ENCODE measurements at places on chromosomes 1 and 21. TPM values are rescaled to one million over a fixed set of nuclear protein-coding genes. Genes with fewer than 3 reads are reported as not detected.

The EXTL2 gene
- total RNA-seq: 2.6 TPM

The SYCP1 gene
- total RNA-seq: not detected

The UCK2 gene
- 78.2 TPM for total RNA-seq

The CD247 gene
- total RNA-seq: not detected

- DNase-seq: no peak
These were observed 634.6 kb downstream of the SMYD3 start for GRCh38 chr1:245872475-245872874.

GRCh38 chr1:186740324-186740723 lies 60.1 kb upstream of the PTGS2 start:
- DNase-seq: no peak

- DNase-seq: peak; percentile 3
These were observed 20.6 kb upstream of the RSPO1 start for GRCh38 chr1:37655274-37655673.

DNA sequence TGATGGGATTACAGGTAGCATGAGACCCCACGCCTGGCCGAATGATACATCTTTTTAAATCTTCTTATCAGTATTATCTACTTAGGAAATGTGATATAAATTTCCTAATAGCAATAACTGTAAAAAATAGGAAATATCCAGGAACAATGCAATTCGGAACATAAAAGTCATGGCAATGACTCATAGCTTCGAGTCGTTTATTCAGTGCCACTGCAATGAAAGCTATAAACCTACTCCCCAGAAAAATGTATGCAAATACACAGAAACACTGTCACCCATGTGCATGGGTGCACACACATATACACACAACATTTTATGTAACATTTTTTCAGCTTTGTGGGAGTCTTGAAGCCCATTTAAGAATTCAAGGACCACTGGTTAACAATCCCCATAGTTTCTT lies 194.6 kb downstream of the PATJ start:
- DNase-seq: no peak

- no peak for DNase-seq
These were observed 87.6 kb downstream of the MTR start for GRCh38 chr1:236882678-236883077.

DNA sequence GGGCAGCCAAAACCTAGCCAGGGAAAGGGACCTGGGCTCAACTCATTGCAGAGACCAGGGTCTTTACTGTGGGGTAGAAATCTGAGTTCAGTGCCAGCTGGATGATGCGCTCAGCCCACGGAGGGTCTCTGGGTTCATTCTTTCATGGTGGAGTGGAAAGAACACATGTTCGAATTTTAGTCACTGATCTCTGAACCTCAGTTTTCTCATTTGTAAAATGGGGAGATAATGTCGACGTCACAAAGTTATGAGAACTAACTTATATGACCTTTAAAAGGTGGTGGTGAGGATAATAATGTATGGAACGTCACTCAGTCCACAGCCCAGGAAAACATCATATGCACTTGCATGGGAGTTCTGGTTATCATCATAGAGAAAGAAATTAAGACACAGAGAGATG lies 1.2 kb upstream of the TAL1 start:
- DNase-seq: no peak

- peak; percentile 75 for DNase-seq
These were observed 14.5 kb upstream of the COG2 start for GRCh38 chr1:230627767-230628166.

DNA sequence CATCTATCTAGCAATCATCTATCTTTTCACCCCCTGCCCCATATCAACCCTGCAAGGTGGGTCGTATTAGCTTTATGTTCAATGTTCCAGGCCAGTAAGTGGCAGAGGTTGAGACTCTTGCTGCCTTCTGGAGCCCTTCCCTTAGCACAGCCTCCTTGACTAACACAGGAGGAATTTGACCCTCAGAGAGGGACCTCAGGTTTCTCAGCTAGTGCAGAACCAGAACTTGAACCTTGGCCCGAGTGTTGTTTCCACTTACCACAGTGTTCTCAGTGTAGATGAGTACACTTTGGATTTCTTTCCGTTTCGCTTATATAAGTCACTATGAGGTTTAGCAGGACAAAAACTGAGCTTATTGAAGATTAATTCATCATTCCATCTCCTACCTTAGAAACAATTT lies 11.1 kb upstream of the ATF3 start:
- DNase-seq: peak; percentile 18

GRCh38 chr1:24451746-24452145 lies 36.1 kb downstream of the NIPAL3 start:
- no peak for DNase-seq

- DNase-seq: no peak
These were observed 29.3 kb downstream of the COP1 start for GRCh38 chr1:176177764-176178163.

- DNase-seq: no peak
These were observed 27.9 kb downstream of the FAM163A start for GRCh38 chr1:179770887-179771502.

DNA sequence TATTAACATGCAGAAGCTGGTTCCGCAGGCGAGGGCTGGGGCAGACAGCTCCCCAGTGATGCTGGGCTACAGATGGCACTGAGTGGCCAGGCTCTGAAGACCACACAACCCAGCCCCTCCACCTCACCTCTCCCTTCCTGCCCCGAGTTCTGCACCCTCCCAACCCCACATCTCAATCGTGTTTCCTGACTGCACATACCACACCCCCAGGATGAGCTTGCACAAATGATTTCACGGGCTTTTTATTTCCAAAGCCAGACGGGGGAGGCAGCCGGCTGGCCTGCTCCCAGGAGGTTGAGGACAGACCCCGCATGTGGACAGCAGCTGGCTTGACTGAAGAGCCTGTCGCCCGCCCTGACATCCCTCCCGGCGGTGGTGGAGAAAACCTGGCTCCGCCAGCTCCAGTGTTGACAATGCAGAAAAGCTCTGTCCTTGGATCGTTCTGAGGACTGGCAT lies 21.4 kb upstream of the ALDH4A1 start:
- DNase-seq: peak; percentile 38

- DNase-seq: peak; percentile 60
These were observed 4.7 kb upstream of the ITGB2 start for GRCh38 chr21:44925378-44925755.

GRCh38 chr1:177585302-177586220 lies 384.3 kb downstream of the SEC16B start:
- DNase-seq: peak; percentile 96

- DNase-seq: no peak
These were observed 83.0 kb upstream of the ZC3H12A start for GRCh38 chr1:37391211-37392011.

- no peak for DNase-seq
These were observed 61.9 kb downstream of the TBX15 start for GRCh38 chr1:118926261-118926660.

DNA sequence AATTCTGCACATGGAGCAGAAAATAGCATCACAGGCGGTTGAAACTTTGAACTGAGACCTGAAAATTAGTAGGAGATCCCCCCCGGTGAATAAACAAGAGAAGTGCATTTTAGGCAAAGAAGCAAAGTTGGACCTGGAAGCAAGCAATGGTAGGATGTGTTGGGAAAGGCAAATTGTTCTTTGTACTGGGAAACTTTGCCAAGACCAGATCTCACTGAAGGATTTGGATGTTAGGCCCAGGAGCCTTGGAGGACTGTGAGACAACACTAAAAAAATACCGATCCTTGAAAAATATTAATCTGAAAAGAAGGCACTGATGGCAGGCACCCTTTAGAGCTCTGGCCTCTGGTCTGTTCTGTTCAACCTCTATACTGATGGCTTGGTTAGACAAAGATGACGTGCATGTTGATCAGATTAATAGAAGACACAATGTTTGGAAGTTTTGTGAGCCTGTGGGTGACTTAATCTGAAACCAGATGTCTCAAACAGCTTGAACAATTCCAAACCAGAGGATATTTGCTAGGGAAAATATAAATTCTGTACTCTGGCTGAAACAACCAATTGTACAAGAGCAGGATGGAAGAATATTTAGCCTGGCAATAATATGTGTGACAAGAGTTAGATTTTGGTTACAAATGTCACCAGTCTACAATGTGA lies 108.4 kb downstream of the ROR1 start:
- DNase-seq: no peak

DNA sequence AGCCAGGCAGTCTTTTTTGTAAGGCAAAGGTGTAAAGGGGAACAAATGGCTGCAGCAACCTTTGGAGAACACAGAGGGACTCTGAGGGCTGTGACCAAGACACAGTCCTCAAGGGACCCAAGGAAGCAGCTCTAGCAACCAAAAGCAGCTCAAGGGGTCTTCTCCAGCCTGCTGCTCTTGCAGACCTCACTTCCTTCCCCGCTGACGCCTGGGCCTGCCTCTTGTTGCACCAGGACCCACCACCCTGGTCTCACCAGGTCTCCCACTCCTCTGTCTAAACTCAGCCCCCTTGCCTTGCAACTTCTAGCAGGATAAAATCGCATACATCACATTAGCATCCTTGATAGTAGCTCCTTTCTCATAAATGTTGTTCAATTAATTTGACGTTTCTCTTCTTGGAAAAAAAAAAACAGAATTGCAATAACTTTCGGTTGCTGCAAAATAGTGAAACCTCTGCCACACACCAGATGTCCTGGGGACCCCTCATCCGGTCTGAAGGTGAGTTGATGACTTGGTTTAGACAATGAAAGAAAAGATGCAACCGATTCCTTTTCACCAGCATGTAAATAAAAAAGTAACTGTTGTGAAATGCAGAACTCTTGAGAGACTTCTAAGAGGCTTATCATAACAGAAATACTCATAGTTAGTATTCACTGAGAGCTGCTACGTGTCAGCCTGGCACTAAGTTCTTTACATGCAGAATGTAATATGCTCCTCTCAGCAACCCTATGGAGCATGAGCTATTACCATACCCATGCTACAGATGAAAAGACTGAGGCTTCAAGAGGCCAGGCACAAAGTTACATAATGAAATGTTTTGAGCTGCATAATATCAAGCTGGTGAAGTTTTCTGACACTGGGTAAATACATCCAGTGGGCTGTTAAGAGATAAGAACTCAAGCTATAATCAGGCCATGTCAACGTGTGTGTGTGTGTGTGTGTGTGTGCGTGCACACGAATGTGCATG lies 58.5 kb downstream of the UMODL1 start:
- DNase-seq: no peak

DNA sequence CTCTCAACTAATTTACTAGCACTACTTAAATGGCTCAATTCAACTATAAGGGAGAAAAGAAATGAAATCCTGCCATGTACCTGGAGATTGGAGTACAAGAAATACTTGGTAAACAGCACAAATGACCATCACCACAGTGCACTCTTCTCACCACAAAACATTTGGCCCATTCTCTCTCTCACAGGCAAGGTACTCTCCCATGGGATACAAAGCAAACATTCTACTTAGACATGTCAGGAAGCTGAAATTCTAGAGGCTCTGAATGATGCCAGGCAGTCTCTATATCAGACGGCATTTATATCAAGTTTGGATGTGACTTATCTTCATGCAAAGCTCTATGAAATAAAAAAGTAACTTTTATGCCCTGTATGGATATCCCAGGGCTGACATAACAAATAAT lies 72.5 kb downstream of the DPT start:
- DNase-seq: no peak

- no peak for DNase-seq
These were observed 13.7 kb downstream of the ENO1 start for GRCh38 chr1:8864713-8865344.

GRCh38 chr1:155697046-155697445 lies 8.2 kb downstream of the DAP3 start:
- DNase-seq: no peak

DNA sequence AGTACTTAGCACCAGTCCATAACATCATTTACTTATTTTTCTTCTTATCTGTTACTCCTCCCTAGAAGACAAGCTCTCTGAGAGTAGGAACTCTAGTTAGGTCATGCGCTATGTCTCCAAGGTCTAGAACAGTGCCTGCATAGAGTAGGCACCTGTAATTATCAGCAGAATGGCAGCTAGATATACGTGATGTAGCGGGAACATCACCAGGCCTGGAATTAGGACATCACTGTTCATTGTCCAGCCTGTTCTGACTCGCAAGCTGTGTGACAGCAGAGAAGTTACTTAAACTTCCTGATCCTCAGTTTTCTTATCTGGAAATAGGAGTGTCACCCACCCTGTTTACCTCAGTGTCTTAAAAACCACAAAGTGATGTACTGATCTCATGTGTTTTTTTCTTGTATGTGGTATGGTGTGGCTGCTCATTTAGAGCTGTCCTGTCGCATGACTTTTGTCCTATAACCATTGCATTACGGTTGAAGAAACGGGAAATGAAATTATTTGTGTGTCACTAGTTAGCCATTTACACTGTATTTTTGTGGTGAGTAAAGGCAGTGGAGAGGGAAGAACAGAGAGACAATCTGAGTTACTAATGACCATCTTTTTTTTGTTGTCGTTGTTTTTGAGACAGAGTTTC lies 37.1 kb upstream of the EXO1 start:
- DNase-seq: no peak

GRCh38 chr1:208445758-208446203 lies 201.6 kb upstream of the PLXNA2 start:
- DNase-seq: peak; percentile 23
